Natural killer cell treated with Interleukin-12 subunit alpha and Interleukin-12 subunit beta and Interleukin-15 and Interleukin-18, amount 100 ng/mL, for 72 hours (primary cell): ENCODE measurements at places on chromosomes 5 and 9. TPM values are rescaled to one million over a fixed set of nuclear protein-coding genes. Genes with fewer than 3 reads are reported as not detected.

Gene HTR1A
- not detected for total RNA-seq

GRCh38 chr5:98095072-98095471 is 678.4 kb upstream of the RGMB start:
- no peaks in the 10 kb centered on the region for H3K27me3 ChIP-seq
- no peaks in the 10 kb centered on the region for H3K36me3 ChIP-seq
- no peak overlapping the region for H3K4me3 ChIP-seq
- no peaks in the 10 kb centered on the region for H3K4me1 ChIP-seq
- no peak overlapping the region for H3K27ac ChIP-seq

DNA sequence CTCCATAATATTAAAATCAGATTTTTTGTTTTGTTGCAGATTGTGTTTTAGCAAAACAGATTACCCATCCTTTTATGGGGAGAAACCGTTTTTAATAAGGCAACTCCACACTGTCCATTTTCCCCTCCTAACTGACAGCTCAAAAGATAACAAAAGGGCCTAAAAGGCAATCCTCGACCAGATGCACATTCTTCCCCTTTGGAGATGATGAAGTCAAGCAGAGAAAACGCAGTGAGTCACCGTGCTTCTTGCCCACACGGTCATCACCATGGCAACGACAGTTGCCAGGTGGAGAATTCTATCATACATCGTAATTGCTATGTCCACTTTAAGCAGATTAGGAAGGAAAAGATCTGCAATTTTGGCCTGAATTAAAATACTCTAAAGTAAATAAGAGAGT is 96.4 kb downstream of the DIRAS2 start:
- H3K27me3 ChIP-seq = peaks cover 37% of the 10 kb centered on the region
- H3K36me3 ChIP-seq = peaks cover 6% of the 10 kb centered on the region
- no peak overlapping the region for H3K27ac ChIP-seq
- DNase-seq = no peak
- no peaks in the 10 kb centered on the region for H3K4me1 ChIP-seq
- H3K4me3 ChIP-seq = no peak overlapping the region

GRCh38 chr9:127903557-127904475 is 4.4 kb upstream of the ST6GALNAC6 start:
- peaks cover 46% of the 10 kb centered on the region for H3K4me1 ChIP-seq
- no peaks in the 10 kb centered on the region for H3K27me3 ChIP-seq
- peak overlapping the region; percentile 97 for H3K4me3 ChIP-seq
- DNase-seq = peak; percentile 88
- H3K27ac ChIP-seq = peak overlapping the region; percentile 100

Gene CDH6
- not detected for total RNA-seq

GRCh38 chr5:78628270-78628992 is 20.1 kb downstream of the LHFPL2 start:
- H3K27me3 ChIP-seq = peaks cover 7% of the 10 kb centered on the region
- no peaks in the 10 kb centered on the region for H3K4me1 ChIP-seq
- no peak for DNase-seq
- H3K4me3 ChIP-seq = no peak overlapping the region
- no peak overlapping the region for H3K27ac ChIP-seq

Gene UBLCP1
- total RNA-seq = 20.3 TPM

- H3K4me3 ChIP-seq = no peak overlapping the region
- no peak overlapping the region for H3K27ac ChIP-seq
- no peaks in the 10 kb centered on the region for H3K27me3 ChIP-seq
- no peak for DNase-seq
These were observed 19.1 kb downstream of the TNFSF8 start for GRCh38 chr9:114911167-114911821.

GRCh38 chr9:37243588-37244345 is 123.4 kb downstream of the ZCCHC7 start:
- DNase-seq = no peak
- no peaks in the 10 kb centered on the region for H3K27me3 ChIP-seq
- H3K36me3 ChIP-seq = no peaks in the 10 kb centered on the region
- no peak overlapping the region for H3K4me3 ChIP-seq
- H3K4me1 ChIP-seq = peaks cover 9% of the 10 kb centered on the region

Gene ADAMTS16
- total RNA-seq = not detected

GRCh38 chr9:85310573-85310972 is 431.2 kb downstream of the AGTPBP1 start:
- peaks cover 10% of the 10 kb centered on the region for H3K36me3 ChIP-seq
- no peak for DNase-seq
- H3K27ac ChIP-seq = no peak overlapping the region
- H3K4me3 ChIP-seq = no peak overlapping the region
- H3K4me1 ChIP-seq = peaks cover 3% of the 10 kb centered on the region
- H3K27me3 ChIP-seq = peaks cover 22% of the 10 kb centered on the region

DNA sequence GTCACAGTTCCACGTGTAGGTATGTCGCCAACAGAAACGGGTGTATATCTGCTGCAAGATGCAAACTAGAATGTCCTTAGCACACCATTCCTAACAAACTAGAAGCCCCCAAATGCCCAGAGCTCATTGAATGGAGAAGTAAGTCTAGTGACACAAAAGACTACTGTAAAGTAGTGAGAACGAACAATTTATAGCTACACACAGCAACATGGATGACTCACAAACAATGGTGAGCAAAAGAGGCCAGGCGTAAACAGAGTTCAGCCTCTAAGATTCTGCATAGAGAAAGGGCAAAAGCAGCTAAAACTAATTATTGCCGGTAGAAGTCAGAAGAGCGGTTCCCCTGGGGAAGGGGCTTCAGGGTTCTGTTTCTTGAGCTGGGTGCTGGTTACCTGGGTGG is 74.7 kb downstream of the AMBP start:
- no peak overlapping the region for H3K27ac ChIP-seq
- no peak overlapping the region for H3K4me3 ChIP-seq
- no peaks in the 10 kb centered on the region for H3K4me1 ChIP-seq
- H3K27me3 ChIP-seq = no peaks in the 10 kb centered on the region
- DNase-seq = no peak

DNA sequence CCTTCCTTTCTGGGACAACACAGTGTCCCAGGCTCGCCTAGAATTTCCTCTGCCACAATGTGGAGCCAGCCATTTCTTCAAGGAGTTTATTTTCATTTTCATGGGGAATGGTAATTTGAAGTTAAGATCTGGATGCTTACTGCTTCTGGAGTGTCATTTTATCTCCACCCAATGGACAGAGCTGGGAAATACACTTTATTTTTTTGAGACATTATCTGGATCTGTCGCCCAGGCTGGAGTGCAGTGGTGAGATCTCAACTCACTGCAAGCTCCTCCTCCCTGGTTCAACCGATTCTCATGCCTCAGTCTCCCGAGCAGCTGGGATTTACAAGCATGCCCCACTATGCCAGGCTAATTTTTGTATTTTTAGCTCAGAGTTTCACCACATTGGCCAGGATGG is 12.7 kb upstream of the THG1L start:
- H3K27me3 ChIP-seq = peaks cover under 1% of the 10 kb centered on the region
- no peak for DNase-seq
- no peaks in the 10 kb centered on the region for H3K36me3 ChIP-seq
- H3K4me3 ChIP-seq = peak overlapping the region; percentile 51
- H3K27ac ChIP-seq = peak overlapping the region; percentile 69

DNA sequence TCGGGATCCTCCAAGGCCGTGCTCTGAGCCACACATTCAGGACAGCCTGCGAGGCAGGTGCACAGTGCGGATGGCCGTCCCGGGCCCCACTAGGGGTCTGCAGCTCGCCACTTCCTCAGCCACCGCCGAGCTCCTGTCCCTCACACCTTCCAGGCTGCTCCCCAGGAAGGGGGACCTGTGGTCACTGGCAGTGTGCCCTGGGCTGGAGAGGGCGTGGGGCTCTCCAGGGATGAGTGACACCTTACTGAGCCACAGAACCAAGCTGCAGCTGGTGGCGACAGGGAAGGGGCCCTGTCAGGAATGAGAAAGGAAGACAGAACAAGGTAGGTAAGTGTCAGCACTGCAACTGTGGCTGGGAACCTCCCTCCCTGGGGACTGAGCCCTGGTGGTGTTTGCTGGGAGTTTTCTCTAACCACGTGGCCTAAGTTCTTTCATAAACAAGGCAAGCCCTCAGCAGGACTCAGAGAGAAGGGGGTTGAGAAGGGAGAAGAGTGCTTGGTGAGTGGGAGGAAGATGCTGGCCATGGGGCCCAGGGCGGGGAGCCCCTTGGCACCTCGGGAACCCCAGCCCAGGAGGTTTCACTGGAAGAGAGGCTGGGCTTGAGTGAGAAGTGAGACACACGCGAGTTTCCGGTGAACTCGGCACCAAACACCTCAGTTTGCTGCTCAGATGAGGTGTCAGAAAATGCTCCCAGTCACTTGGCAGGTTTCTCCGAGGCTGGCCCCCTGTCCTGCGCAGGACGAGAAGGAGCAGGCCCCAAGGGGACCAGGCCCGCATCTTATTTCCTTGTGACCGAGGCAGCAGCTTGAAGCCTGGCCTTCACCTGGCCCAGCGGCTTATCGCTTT is 5.2 kb downstream of the IL13 start:
- H3K36me3 ChIP-seq = no peaks in the 10 kb centered on the region
- no peaks in the 10 kb centered on the region for H3K27me3 ChIP-seq
- peak overlapping the region; percentile 81 for H3K4me3 ChIP-seq
- peak overlapping the region; percentile 85 for H3K27ac ChIP-seq

Gene B4GALT1
- total RNA-seq = 90.6 TPM

DNA sequence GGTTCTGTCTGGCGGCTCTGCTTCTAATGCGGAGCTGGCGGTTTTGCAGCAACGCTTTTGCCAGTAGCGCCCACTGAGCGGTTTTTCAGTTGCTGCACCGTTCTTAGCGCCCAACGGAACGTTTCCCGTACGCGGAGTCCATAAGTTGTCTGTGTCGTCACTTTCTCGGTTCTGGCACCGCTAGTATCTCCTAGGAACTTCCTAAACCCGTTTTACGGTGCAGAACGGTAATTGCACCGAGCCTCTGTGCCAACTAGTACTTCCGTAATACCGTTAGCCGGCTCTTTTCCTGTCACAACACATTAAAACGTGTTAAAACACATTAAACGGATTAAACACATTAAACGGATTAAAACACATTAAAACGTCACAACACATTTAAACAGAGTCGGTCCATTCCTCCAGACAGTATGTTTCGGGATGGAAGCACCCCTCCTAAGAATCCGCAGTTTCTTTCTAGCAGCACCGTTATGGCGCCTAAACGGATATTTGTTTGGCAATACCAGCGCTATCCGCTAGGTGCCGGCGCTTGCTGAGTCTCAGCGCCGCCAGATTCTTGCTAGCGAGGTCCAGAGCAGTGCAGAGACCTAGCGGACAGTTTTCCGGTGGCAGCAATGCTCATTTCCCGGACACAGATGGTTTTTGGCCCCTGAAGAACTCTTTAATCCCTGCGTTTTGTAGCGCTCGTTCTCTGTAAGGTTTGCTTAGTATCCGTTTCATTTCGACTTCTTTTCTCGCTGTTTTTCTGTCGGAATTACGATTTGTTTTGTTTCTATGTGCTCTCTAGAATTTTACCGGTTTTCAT is 45.4 kb downstream of the ANXA2R start:
- peak; percentile 91 for DNase-seq
- H3K4me3 ChIP-seq = peak overlapping the region; percentile 100
- H3K4me1 ChIP-seq = peaks cover 31% of the 10 kb centered on the region
- peak overlapping the region; percentile 100 for H3K27ac ChIP-seq
- peaks cover 10% of the 10 kb centered on the region for H3K36me3 ChIP-seq

- DNase-seq = no peak
- no peaks in the 10 kb centered on the region for H3K27me3 ChIP-seq
- H3K36me3 ChIP-seq = no peaks in the 10 kb centered on the region
- H3K27ac ChIP-seq = no peak overlapping the region
- H3K4me1 ChIP-seq = peaks cover 5% of the 10 kb centered on the region
These were observed 17.8 kb upstream of the SLCO4C1 start for GRCh38 chr5:102313912-102314311.

- no peaks in the 10 kb centered on the region for H3K36me3 ChIP-seq
- no peak for DNase-seq
- H3K27me3 ChIP-seq = peaks cover 36% of the 10 kb centered on the region
- no peak overlapping the region for H3K4me3 ChIP-seq
These were observed 364.0 kb downstream of the ARHGEF28 start for GRCh38 chr5:73989956-73990355.

Gene DBH
- not detected for total RNA-seq

Gene CCNI2
- total RNA-seq = 1.1 TPM
